ENCODE measurements at places on chromosomes 6 and 20. TPM values are rescaled to one million over a fixed set of nuclear protein-coding genes. Genes with fewer than 3 reads are reported as not detected.

DNA sequence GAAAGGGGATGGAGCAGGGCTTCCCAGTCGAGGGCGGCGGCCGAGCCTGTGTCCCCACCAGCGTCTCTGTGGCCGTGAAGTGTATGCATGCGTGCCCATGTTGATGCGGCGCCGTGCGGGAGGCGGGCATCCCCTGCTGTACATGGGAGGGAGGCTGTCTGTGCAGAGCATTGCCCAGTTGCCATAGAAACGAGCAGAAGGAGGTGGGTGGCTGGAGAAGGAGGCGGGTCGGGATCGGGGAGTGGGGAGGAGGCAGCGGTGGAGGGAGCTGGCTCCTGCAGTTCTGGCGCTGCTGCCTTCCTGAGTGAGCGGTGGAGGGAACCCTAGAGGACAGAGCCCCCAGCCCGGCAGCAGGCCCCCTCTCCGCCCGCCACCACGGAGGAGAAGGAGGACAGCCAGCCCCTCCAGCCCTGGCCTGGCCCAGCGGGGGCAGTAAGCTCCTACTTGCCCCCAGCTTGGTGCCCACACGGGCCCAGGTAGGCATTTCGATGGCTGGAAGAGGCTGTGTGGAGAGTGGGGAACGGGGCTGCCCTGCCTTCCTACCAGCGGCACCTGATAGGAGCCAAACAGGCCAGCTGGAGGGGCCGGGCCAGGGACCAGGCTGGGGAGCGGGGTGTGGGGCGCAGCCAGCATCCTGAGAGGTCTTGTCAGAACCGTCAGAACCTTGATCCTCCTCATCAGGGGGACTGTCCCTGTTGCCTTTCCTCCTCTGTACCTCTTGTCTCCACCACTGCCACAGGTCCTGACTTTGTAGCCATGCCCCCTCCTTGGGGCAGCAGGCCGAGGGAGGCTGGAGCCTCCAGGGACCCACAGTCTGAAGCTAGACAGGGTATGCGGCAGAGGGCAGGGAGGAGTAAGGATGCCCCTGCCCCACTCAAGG lies 41.3 kb downstream of the SPDEF start:
- H3K4me1 ChIP-seq: no peaks in the 10 kb centered on the region
- H3K27ac ChIP-seq: no peak overlapping the region

GRCh38 chr20:8790442-8791074 lies 278.3 kb upstream of the PLCB4 start:
- H3K36me3 ChIP-seq: no peaks in the 10 kb centered on the region
- H3K4me1 ChIP-seq: no peaks in the 10 kb centered on the region
- DNase-seq: no peak
- no peak overlapping the region for H3K27ac ChIP-seq

DNA sequence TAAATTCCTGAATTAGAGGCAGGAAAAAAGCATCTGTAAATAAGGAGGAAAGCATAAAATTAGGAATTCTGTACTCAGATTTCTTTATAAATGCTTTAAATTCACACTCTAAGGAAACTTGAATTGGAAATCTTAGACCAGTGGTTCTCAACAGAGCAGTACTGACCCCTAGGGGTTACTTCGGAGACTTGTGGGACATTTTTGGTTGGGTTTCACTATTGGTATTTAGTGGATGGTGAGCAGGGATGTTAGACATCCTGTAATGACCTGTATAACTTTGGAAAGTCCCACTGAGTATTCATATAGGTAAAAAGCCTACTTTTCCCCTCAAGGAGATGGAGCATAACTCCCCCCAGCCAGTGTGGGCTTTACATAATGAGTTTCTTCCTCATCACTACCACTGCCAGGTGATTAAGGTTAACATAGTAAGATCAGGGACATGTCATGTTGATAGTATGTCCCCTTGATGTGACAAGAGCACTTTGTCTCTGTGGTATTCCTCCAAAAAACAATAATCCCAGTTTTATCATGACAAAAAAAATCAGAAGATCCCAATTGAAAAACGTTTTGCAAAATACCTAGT lies 31.0 kb downstream of the GLO1 start:
- no peak overlapping the region for H3K27ac ChIP-seq
- no peak for DNase-seq
- H3K4me3 ChIP-seq: no peak overlapping the region
- no peaks in the 10 kb centered on the region for H3K4me1 ChIP-seq
- H3K27me3 ChIP-seq: no peaks in the 10 kb centered on the region

DNA sequence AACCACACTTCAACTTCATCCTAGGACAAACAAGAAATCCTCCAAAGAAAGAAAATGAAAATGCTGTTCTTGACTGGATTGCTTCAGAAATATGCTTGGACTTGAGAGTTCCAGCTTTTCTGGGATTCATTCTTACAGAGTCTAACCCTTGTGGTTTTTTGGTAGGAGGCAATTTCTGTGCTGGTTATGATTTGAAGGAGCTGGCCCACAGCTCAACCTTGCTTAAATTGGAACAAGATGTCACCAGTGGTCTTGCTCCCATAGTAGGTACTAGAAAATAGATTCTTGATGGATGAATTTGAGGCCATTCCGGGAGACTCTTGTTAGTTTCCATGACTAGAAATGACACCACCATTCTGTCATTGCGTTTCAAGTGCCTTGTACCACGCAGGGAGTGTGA lies 54.3 kb upstream of the BMP6 start:
- no peaks in the 10 kb centered on the region for H3K27me3 ChIP-seq
- no peaks in the 10 kb centered on the region for H3K4me1 ChIP-seq

DNA sequence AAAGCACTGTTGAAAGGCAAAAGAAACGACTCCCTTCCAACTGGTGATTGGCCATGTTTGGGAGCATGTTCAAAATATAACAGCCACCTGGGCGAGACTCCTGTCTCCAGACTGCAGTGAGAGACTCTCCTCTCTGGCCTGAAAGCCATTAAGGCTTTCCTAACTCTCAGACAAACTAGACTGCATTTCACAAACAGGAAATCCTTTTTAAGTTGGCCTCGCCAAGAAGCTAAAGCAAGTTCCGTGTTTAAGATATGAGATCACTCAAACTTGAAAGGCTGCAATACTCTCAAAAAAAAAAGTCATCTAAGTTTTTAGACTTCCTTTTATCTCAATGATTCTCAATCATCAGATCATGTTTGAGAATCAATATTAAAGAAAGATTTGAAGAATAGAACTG lies 117.0 kb downstream of the TFAP2A start:
- no peak overlapping the region for H3K27ac ChIP-seq
- no peak overlapping the region for H3K4me3 ChIP-seq
- H3K4me1 ChIP-seq: no peaks in the 10 kb centered on the region
- DNase-seq: no peak
- no peaks in the 10 kb centered on the region for H3K36me3 ChIP-seq

DNA sequence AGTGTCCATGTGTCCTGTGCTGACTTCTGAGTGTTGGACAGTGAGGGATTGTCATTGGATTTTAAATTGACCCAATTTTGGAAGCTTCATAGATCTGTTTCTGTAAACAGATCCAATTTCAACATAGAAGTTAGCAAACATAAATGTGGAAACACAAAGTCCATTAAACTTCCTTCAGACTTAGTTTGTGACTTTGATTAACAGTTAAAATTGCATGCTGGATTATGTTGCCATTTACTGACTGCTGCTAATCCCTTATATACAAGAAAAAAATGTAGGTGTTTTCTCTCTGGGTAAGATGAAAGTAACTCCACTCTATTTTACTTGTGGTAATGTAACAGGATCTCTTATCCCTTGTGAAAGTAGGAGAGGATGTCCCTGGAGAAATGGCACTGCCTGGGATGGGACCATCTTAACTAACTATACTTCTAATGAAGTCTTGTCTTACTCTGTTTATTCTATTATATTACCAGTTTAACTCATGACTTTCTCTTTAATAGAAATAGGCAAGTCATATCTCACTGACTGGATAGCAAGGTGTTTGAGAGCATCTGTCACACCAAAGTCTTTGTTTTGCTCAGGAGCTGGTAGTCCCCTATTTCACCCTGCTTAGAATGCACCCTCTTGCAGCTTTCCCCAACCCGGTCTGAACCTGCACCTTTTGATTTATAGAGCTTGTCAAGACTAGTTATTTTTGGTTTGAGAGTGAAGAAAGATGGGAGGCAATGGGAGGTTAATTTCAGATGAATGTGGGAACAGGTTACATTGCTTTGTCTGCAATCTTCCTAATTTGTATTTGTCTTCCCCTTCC lies 7.2 kb downstream of the TPX2 start:
- DNase-seq: no peak
- H3K36me3 ChIP-seq: no peaks in the 10 kb centered on the region
- H3K4me1 ChIP-seq: no peaks in the 10 kb centered on the region
- no peak overlapping the region for H3K27ac ChIP-seq

DNA sequence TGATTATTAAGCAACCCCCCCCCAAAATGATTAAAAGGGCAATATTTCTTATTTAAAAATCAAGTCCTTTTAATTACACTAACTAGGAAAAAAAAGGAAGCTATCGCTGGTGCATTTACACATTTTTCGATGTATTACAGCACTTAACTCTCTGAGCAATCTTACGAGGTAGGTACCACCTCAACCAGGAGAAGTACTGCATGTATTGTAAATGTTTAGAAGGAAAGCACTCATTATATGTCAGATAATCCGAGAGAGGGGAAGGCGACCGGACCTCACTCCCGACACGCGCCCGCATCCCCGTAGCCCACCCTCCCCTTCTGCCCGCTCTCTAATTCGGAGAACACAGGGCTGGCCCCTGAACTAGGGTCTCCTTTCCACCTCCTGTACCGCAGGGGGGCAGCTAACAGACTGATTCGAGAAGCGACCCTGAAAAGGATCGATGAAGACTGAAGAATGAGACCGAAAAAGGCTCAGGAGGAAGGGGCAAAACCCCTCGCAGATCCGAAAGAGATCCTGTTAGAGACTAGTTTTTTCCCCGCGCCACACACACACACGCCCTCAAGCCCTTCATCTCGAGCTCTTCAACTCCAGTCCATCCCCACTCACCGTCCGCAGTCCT lies 337 bp downstream of the ESF1 start:
- peak overlapping the region; percentile 94 for H3K27ac ChIP-seq
- peaks cover under 1% of the 10 kb centered on the region for H3K36me3 ChIP-seq
- no peak for DNase-seq
- peaks cover 32% of the 10 kb centered on the region for H3K4me1 ChIP-seq
- no peaks in the 10 kb centered on the region for H3K27me3 ChIP-seq
- peak overlapping the region; percentile 66 for H3K4me3 ChIP-seq

GRCh38 chr6:71766796-71767195 lies 119.6 kb upstream of the RIMS1 start:
- H3K27ac ChIP-seq: no peak overlapping the region
- no peaks in the 10 kb centered on the region for H3K36me3 ChIP-seq
- no peaks in the 10 kb centered on the region for H3K27me3 ChIP-seq
- H3K4me3 ChIP-seq: no peak overlapping the region

The RNF182 gene
- total RNA-seq: 2.6 TPM

The CRYBG1 gene
- total RNA-seq: 20.1 TPM

The TCF15 gene
- 1.4 TPM for total RNA-seq

The RNF217 gene
- 38.4 TPM for total RNA-seq
